ENCODE measurements at places on chromosomes 5 and 9. TPM values are rescaled to one million over a fixed set of nuclear protein-coding genes. Genes with fewer than 3 reads are reported as not detected.

GNA14 gene
- 1.6 TPM for total RNA-seq

CRHBP gene
- total RNA-seq: 0.20 TPM

CDH18 gene
- total RNA-seq: 16.5 TPM

ZNF608 gene
- 41.0 TPM for total RNA-seq

C6 gene
- 1.4 TPM for total RNA-seq

OBP2B gene
- total RNA-seq: 0.30 TPM

CEL gene
- total RNA-seq: 0.79 TPM

ANP32B gene
- 32.3 TPM for total RNA-seq

TSSK1B gene
- 0.10 TPM for total RNA-seq

PKN3 gene
- total RNA-seq: 2.0 TPM

TAF9 gene
- total RNA-seq: 41.9 TPM

PCDHGA11 gene
- 6.1 TPM for total RNA-seq

TICAM2 gene
- total RNA-seq: 2.2 TPM

ACSL6 gene
- total RNA-seq: 3.7 TPM

PCDHA1 gene
- not detected for total RNA-seq

LVRN gene
- total RNA-seq: 18.4 TPM

IFNB1 gene
- not detected for total RNA-seq

MCC gene
- 47.7 TPM for total RNA-seq

GRXCR2 gene
- not detected for total RNA-seq

IFNA17 gene
- total RNA-seq: not detected

SEC24A gene
- 24.8 TPM for total RNA-seq

AGPAT2 gene
- 45.4 TPM for total RNA-seq

EQTN gene
- 1.4 TPM for total RNA-seq

GCNT4 gene
- total RNA-seq: 2.4 TPM

LCN12 gene
- not detected for total RNA-seq

CYLC2 gene
- not detected for total RNA-seq

TMEM215 gene
- total RNA-seq: 0.39 TPM

ZDHHC11 gene
- 4.1 TPM for total RNA-seq

FAM153A gene
- 0.20 TPM for total RNA-seq

ANKRD31 gene
- total RNA-seq: 0.30 TPM

IL4 gene
- total RNA-seq: not detected

SLC25A2 gene
- 1.4 TPM for total RNA-seq

CKMT2 gene
- total RNA-seq: 20.3 TPM

IGIP gene
- 10.9 TPM for total RNA-seq

Measured in skin of body (tissue), 3 donors.